ENCODE measurements at places on chromosomes 7 and 10.
A peak's percentile ranks its signal among the peaks of the same experiment; 100 is the strongest.

DNA sequence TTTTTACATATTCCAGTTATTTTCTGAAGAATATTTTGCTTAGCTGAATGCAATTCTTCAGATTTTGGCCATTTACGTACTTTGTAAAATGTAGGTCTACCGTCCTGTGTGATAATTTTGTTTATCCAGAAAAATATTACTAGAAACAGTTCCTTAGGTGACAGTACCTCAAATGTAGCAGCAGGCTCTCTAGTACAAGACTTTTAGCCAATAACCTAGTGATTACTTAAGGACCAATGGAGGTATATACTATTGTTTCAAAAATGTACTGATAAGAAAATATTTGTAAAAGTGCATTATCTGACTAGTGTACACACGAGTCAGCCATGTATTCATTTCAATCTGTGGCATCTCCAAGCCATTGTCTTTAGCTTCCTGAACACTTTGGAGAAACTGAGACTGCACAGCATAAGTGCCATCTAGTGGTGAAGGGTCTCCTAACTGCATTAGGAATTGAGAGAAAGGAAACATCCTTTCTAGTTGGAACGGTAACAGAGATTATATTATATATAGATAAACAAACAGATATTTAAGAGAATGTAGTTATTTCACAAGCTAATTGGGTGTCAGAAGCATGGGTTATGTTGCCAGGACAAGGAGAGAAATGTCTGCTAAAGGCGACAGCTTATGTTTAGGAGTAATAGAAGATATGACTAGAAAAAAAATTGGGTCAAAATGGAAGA is 23.7 kb downstream of the RTKN2 start:
- DNase-seq: peak; percentile 79

DNA sequence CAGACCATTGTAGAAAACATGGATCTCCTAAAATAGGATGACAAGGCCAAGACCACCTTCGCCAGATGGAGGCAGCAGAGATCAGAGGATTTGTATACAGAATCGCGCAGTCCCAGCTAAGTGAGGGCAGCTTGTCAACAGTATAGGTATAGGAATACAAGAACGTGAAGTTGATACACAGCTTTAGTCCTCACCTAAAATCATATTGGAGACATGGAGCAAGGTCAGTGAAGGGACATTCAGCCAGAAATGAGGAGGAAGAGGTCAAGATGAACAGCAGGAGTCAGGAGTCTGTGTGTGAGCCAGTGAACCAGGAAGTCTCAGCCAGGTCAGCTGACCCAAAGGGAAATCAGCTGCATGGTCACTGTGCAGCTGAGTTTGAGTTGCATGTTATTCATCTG is 263.4 kb upstream of the PRKCQ start:
- peak; percentile 65 for DNase-seq

DNA sequence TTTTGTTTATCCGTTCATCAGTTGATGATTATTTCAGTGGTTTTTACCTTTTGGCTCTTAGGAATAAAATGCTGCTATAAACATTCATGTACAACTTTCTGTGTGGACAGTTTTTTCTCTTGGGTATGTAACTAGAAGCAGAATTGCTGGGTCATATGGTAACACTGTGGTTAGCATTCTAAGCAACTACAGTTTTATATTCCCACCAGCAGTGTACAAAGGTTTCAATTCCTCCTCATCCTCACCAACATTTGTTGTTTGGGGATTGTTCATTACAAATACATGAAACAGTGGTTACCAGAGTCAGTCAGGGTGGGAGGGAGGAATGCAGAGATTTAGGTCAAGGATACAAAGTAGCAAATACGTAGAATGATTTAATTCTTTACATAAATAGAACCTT is 97.0 kb downstream of the NPSR1 start:
- DNase-seq: no peak

- no peak for DNase-seq
Observed at GRCh38 chr7:102119925-102120324, 166.7 kb upstream of the SH2B2 start.

GRCh38 chr7:33040803-33041516 is 21.6 kb downstream of the NT5C3A start:
- peak; percentile 42 for DNase-seq

- peak; percentile 54 for DNase-seq
Observed at GRCh38 chr7:82017334-82017943, 247.6 kb upstream of the HGF start.

DNA sequence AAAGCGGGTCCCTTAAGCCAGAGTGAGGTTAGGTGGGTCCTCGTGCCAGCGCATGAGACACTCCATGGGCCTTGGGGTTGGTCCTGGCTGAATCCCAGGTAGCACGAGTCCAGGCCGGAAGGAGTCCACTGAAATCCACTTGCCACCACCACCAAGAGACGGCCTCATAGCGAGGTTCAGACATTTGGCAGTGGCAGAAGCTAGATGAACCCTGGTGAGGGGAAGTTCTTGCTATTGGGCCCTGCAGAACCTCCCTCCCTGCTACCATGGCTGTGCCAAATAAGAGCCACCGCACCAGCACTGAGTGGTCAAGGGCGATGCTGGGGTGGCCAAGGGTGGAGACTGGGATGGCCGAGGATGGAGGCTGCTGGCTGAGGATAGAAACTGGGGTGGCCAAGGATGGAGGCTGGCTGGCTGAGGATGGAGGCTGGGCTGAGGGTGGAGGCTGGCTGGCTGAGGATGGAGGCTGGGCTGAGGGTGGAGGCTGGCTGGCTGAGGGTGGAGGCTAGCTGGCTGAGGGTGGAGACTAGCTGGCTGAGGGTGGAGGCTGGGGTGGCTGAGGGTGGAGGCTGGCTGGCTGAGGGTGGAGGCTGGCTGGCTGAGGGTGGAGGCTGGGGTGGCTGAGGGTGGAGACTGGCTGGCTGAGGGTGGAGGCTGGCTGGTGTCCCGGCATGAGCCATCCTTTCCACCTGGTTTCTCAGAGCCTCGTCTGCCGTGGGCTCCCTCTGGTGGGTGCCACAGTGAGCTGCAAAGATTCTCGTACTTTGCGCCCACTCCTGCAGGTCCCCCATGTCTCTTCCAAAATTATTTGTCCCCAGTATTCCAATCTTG is 88.2 kb downstream of the ELFN1 start:
- peak; percentile 69 for DNase-seq

DNA sequence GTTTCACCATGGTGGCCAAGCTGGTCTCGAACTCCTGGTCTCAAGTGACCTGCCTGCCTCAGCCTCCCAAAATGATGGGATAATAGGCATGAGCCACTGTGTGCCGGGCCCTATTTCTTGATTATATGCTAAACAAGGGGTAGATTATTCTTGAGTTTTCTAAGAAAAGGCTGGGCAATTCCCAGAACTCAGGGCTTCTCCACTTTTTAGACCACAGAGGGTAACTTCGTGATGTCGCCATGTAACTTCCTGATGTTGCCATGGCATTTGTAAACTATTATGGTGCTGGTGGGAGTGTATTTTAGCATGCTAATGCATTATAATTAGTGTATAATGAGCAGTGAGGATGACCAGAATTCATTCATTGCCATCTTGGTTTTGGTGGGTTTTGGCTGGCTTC is 35.8 kb downstream of the OTUD1 start:
- no peak for DNase-seq

- DNase-seq: no peak
Observed at GRCh38 chr10:16271571-16271970, 165.2 kb upstream of the PTER start.

- no peak for DNase-seq
Observed at GRCh38 chr10:124703372-124703771, 40.8 kb downstream of the FAM53B start.

DNA sequence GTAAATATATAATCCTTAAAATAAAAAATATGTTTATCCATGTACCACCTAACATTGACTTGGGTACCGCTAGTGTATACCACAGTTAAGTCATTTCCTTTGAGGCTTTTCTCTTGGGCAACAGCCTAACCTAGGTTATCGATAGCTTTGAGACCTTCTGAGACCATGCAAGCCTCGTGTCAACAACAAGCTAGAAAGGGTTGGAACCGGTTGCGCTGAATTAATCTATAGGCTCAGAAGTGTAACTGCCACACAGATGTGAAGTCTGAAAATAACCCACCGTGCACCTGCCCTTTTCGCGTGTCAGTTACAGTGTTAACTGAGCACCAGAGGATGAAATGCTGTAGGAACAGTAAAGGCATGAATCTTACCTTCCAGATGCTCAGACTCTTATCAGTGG is 59.8 kb downstream of the ARID5B start:
- DNase-seq: peak; percentile 16

- peak; percentile 72 for DNase-seq
Observed at GRCh38 chr7:42869131-42870020, 42.5 kb downstream of the C7orf25 start.

Data from NB4 (cell line).